ENCODE measurements at places on chromosomes 6 and 20. TPM values are rescaled to one million over a fixed set of nuclear protein-coding genes. Genes with fewer than 3 reads are reported as not detected.

NNAT gene
- total RNA-seq, result not detected

RNF144B gene
- 12.1 TPM for total RNA-seq

CST4 gene
- total RNA-seq, result not detected

HCRTR2 gene
- not detected for total RNA-seq

BMP7 gene
- total RNA-seq, result not detected

BEND3 gene
- 11.8 TPM for total RNA-seq

RSPH4A gene
- 0.22 TPM for total RNA-seq

OR2B2 gene
- not detected for total RNA-seq

- DNase-seq, result no peak
These were observed 16.6 kb upstream of the GSTA1 start for GRCh38 chr6:52820198-52820597.

DNA sequence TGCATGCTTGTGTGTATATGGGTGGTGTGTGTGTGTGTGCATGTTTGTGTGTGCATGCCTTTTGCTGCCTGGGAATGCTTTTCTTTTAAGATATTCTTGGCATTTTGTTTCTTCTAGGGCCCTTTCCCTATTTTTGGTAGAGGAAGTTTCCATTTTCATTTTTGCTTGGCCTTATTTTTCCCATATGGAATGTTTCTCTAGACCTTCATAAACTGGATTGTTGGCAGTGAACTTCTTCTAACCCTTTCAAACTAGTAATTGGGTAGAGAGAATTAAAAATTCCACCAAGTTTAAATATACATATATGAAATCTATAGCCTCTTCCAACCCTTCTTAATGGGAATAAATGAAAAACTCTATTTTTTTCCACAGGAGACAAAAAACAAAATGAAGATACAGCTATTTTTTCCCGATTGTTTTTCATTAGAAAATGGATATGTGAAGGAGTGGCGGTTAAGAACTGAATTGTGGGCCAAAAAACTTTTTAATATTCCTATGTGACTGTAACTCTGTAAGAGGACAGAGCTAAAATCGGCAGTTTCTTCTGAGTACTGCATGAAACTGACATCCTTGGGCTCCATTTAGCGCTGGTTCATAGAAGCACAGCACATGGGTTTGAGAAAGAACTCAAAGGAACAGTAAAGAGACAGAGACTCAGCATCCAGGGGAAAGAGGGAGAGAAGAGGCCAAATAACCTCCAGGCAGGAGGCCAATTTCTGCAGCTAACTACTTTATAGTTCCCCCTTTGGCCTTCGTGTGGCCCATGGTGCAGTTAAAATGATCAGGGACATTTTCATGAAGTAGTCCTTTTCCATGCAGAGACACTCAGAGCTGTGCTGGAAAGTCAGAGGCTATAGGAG is 102.1 kb downstream of the TMEM170B start:
- no peak for DNase-seq

DNA sequence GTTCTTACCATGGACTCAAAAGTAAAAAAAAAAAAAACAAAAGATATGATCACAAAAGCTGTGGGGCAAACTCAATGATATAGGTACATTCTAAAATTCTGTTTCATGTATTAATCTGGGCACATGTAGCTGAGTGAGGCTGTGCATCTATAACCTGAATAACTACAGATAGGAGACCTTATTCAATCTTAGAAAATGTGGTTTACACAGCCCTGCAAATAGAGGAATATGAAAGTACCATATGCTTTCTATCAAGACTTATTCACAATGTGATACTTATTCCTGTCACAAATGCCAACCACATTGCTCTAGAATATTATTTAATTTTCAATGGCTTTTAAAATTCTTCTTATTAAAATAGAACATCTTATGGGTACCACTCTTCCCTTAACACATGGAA is 3.1 kb upstream of the SPACA1 start:
- no peak for DNase-seq

GRCh38 chr20:45874576-45874975 is 6.5 kb upstream of the ZSWIM1 start:
- no peak for DNase-seq

- no peak for DNase-seq
These were observed 105.3 kb upstream of the TAB2 start for GRCh38 chr6:149212206-149212605.

DNA sequence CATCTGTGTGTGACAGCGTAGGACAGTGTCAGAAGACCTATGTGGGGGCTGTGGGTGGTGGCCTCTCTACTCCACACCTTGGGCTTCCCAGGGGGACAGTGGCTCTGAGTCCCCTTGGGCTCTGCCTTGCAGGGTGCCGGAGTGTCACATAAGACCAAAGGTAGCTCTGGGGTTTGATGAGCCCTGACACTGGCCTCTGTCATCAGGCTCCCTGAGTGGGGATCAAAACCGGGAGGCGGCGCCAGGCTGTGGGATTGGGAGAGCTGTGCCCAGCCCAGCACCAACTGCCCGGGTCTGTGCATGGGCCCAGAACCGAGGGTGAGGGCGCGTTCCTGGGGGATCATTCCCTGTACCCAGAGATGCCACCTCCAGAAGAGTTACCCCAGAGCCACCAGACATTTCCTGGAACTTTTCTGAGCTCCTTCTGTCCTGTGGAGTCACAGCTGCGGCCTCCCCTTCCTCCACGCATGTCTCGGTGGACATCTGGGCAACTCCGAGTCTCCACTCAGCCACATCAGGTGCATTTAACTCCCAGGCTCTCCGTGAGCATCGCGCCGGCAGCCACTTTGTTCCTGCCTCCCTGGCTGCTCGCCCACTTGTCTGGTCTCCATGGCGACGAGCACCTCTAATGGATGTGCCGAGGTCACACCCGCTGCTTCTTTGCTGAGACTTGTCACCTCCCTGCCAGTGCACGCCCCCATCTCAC is 94.7 kb downstream of the TMEM242 start:
- no peak for DNase-seq

DNA sequence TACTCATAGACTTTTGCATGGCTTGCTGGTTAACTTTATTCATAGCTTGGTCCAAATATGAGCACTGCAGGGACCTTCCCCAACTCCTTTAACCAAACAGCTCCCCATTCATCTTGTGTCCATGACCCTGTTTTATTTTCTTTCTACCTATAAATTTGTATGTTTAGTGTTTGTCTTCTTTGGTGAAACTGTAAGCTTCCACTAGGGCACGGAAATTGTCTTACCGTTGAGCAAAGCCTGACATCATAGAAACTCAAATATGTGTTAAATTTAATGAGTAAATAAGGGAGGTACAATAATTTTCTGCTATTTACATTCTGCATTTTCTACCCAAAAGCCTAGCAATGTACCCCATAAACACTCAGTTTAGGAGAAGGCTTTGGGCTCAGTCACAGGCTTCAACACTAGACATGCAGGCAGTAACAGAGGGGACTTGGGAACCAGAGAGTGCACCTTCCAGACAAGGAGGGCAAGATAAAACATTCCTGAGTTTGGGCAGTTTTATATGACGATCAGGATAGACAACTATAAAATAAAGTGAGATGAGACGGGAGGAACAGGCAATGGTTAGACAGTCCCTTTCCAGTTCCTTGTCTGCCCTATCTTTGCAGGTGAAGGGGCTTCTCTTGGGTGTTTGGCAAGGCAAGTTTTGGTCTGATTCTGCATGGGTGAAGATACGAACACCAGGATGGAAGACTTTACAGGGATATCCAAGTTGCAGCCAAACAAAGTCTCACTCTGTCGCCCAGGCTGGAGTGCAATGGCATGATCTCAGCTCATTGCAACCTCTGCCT is 46.2 kb upstream of the ZNF217 start:
- DNase-seq, result no peak

GRCh38 chr6:17998003-17998402 is 10.6 kb upstream of the KIF13A start:
- DNase-seq, result no peak

DNA sequence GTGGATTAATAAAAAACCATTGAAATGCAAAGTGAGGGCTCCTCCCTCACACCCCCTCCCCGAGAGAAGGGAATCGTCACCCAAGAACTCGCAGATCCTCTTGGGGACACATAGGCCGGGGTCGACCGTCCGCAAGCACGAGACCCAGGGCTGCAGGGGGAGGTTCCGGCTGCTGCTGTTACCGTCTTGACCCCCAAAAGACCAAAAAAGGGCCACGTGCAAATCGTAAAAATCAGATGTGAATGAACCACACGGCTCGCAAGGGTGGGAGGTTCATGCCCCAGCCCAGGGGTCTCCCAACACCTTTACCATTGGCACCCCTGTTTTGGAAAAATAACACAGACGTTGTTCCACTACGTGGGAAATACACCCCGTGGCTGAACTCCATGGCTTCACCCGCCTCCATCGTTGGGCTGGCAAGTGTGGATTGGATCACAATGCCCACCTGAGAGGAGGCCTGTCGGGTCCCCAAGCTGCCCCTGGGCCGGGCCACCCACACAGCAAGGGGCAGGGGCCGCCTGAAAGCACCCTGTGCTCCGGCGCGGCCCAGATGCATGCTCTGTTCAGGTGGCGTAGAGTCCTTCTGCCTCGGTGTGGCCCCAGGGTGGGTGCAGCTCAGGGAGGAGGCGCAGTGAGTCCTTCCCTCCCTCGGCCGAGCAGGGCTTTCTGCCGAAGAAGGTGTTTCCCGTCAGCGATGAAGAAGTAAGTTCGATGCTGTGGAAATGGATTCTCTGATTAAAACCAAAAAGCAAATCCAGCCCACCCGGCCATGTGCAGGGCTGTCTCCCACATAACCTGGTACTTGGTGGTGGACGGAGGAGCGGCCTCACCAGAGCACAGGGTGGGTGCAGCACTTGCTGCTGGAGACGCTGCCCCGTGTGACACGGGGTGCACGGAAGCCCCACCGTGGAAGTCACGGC is 85.0 kb downstream of the YTHDF1 start:
- no peak for DNase-seq

- DNase-seq, result no peak
These were observed 107.7 kb downstream of the KIF6 start for GRCh38 chr6:39617520-39617919.

GRCh38 chr6:68747110-68747790 is 112.2 kb downstream of the ADGRB3 start:
- DNase-seq, result no peak

DNA sequence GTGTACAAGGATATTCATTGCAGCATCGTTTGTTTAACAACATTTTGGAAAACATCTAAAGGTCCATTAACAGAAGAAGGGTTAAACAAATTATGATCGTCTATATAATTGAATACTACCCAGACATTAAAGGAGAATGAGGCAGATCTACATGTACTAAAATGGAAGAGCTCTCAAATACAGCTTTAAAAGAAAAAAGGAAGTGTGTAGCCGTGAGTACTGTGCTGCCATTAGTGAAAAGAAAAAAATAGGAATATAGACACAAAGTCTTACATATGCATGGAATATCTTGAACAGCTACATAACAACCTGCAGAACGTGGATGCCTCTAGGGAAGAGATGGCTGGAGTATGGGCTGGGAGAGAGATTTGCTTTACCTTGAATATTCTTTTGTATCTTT is 37.9 kb downstream of the PRDM1 start:
- no peak for DNase-seq

GRCh38 chr6:137357263-137357947 is 136.8 kb downstream of the OLIG3 start:
- no peak for DNase-seq

- no peak for DNase-seq
These were observed 9.2 kb downstream of the SLCO4A1 start for GRCh38 chr20:62651285-62652021.

- no peak for DNase-seq
These were observed 7.7 kb upstream of the TREM2 start for GRCh38 chr6:41170547-41171160.

- no peak for DNase-seq
These were observed 7.9 kb upstream of the ABHD12 start for GRCh38 chr20:25398376-25399036.

DNA sequence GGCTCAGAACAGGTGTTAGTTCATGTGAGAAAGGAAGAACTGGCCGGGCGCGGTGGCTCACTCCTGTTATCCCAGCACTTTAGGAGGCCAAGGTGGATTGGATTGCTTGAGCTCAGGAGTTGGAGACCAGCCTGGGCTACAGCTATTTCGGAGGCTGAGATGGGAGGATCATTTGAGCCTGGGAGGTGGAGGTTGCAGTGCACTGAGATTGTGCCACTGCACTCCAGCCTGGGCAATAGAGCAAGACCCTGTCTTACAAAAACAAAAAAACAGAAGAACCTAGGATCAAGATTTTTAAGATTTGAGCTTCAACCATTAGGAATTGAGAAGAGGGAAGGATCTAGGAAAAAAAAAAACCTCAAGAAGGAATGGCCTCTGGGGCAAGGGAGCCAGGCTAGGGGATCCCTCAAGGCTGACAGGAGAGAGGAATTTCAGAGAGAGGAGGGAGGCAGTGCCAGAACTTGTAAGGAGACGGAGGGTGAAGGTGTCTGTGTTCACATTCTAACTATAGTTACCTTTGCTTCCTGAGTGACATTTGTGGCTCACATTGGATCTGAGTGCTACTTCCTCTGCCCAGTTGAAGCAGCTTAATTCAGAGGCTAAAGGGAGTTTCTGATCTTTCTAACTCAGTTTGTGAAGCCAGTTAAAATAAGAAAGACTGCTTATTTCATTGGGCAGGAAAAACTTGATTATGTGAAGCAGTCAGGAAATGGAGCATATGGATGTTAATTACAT is 26.1 kb downstream of the CHMP4B start:
- DNase-seq, result no peak

DNA sequence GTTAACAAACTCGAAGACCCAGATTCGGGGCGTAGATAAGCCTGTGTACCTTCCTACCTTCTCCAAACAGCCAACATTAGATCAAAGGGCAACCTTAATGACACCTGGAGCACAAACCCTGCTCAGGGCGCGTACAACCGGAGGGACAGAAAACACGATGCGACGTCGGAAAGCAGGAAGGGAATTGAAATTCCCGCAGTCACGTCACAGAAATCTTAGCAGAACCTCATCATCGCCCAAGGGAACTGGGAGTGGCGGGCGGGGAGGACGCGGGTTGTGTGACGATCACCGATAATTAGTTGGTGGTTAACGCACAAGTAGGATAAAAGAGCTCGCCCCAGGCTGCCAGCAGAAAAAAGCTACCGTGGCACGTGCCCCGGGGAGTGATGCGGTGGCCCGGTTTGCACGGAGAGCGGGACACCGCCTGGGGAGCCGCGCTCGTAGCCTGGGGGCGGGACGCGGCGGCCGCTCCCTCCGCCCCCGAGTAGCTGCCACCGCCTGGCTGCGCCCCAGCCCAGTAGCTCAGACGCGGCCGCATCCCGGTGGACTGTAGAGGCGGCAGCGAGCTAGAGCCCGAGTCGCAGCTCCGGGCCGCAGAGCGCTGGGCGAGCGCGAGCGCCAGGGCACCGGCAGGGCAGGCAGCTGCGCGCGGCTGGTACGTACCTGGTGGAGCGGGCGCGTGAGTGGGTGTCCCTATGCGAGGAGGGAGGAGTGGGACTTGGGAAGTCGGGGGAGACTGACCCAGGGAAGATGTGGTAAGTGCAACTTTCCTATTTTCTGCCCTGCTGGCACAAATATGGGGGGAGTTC is at the start of gene PKIB:
Gene PKIB (plus strand): TSS at position 525 of the 809 bp plus-strand sequence. CDS start 107,390 bp downstream, outside the sequence.
- peak; percentile 87 for DNase-seq

DNA sequence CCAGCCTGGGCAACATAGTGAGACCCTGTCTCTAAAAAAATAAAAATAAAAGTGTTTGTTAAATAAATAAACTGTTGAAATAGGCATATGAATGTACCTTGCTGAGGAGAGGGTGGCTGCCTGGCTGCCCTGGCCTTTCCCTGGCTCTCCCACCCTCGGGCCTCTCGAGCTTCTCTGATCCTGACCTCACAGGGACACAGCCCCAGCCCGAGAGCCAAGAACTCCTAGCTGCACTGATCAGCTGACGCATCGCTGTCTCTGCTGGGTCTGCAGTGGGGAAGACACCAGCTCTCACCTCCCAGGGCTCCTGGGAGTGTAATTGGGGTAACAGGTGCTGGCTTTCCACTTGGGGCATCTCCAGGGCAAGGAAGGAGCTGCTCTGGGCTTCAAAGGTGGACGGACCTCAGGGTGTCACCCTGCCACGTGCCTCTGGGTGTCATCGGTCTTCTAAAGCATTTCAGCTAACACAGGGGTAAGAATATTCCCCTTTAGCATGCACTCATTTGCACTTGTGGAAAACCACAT is 6.9 kb downstream of the TCF15 start:
- DNase-seq, result no peak
